ENCODE measurements at places on chromosomes 2 and 18. TPM values are rescaled to one million over a fixed set of nuclear protein-coding genes. Genes with fewer than 3 reads are reported as not detected.
A peak's percentile ranks its signal among the peaks of the same experiment; 100 is the strongest.

GRCh38 chr2:46812361-46813019 is 103.1 kb downstream of the MCFD2 start:
- peak; percentile 71 for DNase-seq

Gene HOXD10
- 8.1 TPM for polyA plus RNA-seq

GRCh38 chr2:112870841-112871835 is 34.6 kb upstream of the IL1B start:
- DNase-seq, result no peak

Gene CCDC138
- polyA plus RNA-seq, result 1.9 TPM

DNA sequence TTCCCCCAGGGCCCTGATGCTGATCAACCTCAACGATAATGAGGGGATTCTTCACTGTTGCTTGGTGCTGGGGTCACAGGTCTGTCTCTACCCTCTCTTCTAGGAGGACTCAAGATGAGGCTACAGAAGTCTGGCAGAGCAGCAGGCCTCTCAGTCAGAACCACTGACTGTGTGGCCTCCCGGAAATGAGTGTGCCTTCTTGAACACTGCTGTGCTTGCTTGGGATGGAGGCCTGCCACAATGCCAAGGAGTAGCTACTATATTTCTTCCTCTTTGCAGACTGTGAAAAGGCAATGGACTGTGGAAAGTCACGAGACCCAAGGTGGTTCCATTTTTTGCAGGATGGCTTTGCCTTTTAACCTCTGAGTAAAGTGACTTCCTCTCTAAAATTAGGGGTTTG is 5.8 kb upstream of the HOXD1 start:
- DNase-seq, result no peak

Gene UNC50
- 41.8 TPM for polyA plus RNA-seq

- DNase-seq, result no peak
These were observed 160.8 kb downstream of the COL6A3 start for GRCh38 chr2:237253046-237253702.

Gene PECR
- 8.6 TPM for polyA plus RNA-seq

- DNase-seq, result no peak
These were observed 155.2 kb downstream of the GALNT1 start for GRCh38 chr18:35736696-35737095.

- DNase-seq, result no peak
These were observed 44.3 kb downstream of the MYCN start for GRCh38 chr2:15984368-15985255.

Gene TUBA4B
- polyA plus RNA-seq, result 0.34 TPM

Gene SH3RF3
- polyA plus RNA-seq, result 4.0 TPM
